AG04449 (cell line): ENCODE measurements at places on chromosomes 13 and 19.

DNA sequence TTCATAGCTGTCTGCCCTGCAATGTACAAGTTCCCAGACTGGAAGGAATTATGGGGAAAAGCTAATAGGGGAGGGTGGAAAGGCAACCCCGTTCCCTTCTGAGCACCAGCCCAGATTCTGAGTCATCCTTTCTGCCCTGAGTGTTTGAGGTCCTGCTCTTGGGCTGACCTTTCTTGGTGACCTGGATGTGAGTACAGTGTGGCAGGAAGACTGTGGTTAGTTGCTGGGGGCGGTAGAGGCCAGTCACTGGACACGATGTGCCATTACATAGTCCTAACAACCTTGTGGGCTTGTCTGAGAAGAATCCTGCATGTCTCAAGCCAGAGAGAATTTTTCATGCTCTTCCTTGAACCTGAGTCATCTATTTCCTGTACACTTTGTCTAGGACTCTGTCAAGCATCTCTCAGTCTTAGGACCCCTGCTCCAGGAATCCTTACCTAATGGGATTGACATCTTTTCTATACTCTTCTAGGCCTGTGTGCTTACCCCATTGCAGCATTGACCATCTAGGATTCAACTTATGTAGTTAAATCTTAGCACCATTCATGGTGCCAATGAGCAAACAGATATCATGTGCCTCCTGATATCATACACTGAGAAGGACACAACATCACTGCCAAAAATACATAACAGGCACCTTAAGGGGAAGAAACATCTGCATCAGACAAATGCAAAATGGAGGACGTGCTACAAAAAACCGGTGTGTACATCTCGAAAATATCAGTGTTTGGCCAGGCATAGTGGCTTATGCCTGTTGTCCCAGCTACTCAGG, 8.1 kb upstream of the ANGPTL4 start:
- DNase-seq: peak; percentile 75

- no peak for DNase-seq
These were observed 17.0 kb upstream of the PRR20A start for GRCh38 chr13:57123681-57124080.

- no peak for DNase-seq
These were observed 204.7 kb downstream of the SHISA2 start for GRCh38 chr13:25847145-25847544.

DNA sequence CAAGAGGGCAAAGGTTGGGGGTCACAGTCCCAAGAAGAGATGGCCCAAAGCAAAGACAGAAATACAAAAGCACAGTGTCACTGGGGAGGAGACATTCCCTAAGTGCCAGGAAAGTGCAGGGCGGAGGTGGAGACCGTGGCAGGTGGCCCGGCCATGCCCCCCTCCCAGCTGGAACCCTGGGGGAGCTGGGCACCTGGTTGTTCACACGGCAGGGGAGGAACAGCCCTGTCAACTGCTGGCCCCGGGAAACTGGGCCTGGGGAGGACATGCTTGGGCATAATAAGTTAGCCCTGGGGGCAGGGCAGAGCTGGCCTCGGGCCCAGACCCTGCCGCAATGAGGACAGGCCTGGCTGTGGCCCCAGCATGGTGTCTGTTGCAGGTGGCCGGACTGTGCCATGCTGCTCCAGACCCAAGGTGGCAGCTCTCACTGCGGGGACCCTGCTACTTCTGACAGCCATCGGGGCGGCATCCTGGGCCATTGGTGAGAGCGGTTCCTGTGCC, 7.4 kb downstream of the HPN start:
- no peak for DNase-seq

- DNase-seq: peak; percentile 19
These were observed 7.1 kb downstream of the PCDH9 start for GRCh38 chr13:67223024-67223423.

DNA sequence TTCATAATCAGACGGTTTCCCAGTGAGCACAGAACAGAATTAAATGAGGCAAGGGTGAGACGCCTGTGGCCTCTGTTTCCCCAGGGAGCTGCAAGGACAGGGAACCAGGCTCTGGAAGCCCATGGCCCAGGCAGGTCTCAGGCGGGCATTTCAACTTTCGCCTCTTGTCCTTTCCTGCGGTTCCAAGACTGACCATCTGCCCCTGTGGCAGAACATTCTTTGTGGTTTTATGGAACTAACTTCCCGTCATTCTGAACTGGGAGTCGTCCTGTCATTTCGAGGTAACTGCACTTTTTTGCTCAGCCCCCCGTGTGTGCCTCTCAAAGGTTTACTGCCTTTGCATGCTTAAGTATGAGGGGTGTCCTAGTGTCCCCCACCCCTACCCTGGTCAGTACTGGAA, 70.9 kb downstream of the KL start:
- no peak for DNase-seq

DNA sequence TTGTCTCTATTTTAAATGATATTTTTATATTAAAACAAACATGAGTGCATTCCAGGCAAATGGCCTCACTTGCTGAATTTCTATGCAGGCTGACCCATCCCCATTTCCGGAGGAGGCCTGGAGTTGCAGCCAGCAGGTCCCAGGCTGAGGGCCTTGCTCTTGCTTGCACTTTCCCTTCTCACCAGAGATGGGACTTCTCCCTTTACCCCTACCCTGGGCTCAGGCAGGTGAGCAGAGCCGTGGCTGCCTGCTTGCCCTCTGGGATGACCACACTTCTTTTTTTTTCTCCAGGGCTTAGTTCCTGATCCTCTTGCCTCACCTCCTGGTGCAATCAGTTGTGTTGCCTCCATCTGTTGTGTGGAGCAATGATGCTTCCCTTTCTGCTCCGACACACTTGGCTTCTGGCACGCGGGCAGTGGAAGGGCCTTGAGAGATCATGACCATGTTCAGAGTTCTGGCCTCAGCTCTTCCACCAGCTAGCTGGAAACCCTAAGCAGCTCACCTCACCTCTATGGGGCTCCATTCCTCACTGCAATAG, 11.1 kb upstream of the OLFM4 start:
- DNase-seq: no peak

- no peak for DNase-seq
These were observed 26.8 kb downstream of the RASA3 start for GRCh38 chr13:114105521-114106225.

DNA sequence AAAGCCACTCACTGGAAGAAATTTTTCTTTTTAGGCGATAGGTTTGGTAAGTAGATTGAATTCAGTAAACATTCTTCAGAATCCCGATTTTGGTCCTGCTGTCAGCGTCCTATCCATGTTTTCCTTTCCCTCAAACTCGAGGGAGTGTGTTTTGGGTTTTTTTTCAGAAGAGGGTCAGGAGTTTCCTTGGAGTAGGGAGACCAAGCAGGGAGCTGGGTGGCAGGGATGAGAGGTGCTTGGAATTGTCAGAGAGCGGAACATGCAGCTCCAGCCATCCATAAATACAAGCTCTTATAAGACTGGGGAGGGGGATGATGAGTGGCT, 1.6 kb upstream of the PCDH8 start:
- no peak for DNase-seq

GRCh38 chr13:66222127-66222526, 1008.0 kb downstream of the PCDH9 start:
- no peak for DNase-seq

DNA sequence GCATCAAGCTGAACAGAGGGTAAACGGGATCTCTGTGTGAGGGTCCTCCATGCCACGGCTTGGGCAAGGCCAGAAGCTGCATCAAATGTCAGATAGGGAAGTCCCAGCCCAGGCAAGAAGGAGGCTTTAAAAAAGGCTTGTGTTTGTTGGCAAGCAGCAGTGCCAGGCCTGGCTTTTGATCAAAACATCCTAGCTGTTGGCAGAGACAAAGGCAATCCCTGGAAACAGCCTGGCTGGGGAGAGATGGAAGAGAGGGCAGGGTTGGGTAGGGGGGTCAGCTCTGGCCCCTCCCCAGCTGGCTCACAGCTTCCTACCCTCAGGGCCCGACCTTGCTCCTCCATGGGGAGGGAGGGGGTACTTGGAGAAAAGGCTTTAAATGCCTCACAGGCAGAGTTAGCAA, 61.8 kb upstream of the KCTD15 start:
- DNase-seq: no peak

DNA sequence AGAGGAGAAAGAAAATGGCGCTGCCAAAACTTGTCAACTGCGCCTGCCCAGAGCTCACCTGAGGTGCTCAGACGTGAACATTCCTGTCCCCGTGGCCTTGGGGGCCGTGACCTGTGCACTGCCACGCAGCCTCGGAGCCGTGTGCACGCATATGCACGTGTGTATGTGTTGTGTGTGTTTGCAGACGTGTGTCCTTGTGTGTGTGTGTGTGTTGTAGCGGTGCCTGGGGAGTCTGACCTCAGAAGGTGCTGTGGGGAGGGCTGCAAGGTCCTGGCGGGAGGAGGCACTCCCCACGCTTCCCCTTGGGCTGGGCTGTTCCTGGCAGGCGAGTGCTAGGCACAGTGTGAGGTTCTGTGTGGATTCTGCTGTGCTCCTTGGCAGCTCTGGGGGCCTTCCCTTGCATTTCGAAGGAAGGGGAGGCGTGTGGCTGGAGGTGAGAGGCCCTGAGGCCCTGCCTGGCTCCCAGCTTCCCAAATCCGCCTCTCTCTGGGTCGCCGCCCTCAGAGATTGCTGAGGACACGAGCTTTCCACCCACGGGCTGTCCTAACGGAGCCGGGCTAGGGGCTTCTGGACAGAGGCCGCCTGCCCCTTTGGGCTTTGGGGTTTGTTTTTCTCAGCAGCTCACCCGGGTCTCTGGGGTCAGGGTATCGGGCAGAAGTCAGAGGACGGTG, 4.5 kb downstream of the BSG start:
- no peak for DNase-seq

- no peak for DNase-seq
These were observed 1363.1 kb upstream of the PRR20A start for GRCh38 chr13:55777612-55778011.

DNA sequence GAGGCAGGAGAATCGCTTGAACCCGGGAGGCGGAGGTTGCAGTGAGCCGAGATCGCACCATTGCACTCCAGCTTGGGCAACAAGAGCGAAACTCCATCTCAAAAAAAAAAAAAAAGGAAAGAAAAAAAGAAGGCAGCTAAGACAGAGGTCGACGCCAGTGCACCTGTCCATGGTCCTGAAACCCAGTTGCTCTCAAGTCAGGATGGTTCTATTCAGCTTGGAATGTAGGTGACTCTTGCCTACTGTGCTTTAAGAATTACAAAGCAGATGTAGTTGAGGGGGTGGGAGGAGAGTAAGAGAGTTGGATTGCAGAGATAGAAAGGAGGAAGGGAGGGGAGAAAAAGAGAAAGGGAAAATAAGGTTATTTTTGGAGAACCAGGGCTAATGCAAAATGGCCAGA, 18.7 kb downstream of the CACNG7 start:
- no peak for DNase-seq

DNA sequence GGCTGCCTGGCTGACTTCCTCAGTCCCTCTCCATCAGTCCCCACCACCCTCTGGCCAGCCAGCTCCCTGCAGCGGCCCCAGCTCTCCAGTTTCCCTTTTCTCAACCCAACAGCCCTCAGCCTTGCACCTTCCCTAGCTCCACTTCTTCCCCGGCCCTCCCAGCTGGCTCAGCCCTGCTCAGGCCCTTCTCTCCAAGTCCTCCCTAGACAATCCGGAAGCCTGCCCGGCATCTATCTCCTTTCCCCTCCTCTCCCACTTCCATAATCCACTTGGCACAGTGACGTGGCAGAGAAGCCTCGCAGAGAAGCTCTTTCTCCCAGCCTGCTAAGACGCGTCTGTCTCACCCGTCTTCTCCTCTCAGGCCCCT, 1.1 kb downstream of the UBXN6 start:
- DNase-seq: no peak

DNA sequence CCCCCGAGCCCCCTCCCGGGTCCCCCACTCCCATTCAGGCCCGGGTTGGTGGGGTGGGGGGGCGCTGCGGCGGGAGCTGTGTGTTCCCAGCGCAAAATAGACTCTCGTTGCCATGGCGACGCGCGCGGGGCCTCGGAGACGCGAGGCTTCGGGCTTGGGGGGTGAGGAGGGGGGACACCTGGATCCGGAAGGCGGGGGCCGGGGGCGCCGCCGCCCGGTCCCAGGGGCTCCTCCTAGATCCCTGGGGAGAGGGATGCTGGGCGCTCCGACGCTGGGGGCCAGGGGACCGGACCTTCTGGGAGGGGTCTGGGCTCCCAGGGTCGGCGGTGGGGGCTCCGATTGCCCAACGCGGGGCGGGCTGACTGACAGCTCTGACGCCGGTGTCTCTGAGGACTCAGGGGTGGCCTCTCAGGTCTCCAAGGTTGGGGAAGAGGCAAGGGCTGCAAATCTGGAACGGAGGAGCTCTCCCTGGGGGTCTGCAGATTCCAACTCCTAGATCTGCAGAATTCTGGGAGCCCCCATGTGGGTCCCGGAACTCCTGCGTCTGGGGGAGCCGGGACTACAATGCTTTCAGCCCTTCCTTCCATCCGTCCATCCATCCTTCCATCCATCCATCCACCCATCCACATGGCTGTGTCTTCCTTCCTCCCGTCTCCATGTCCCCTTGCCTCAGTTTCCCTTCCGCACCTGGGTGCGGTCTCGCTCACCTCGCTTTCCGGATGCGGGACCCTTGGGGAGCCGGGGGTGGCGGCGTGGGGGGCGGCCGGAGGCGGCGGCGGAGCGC, 9.1 kb upstream of the SHISA7 start:
- no peak for DNase-seq

DNA sequence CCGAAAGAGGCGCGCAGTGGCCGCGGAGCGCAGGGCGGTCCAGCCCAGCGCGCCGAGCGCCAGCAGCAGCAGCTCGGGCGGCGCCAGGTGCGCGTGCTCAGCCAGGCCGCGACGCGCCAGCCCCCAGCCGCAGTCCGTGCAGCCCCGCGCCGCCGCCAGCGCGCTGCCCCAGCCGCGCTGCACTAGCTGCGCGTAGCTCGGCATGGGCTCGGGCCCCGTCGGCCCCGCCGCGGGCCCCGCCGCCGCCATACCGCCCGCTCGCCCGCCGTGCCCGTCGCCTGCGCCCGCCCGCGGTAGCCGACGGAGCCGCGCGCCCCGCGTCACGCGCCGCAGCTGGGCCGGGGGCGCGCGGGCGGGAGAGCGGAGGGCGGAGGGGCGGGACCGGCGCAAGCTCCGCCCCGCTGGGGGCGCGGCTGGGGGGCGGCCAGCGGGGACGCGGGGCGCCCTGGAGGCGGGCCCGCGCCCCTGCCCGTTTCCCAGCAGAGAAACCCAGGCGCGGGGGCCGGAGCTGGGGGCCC, at the start of gene CERS1:
Gene CERS1, minus strand, starts transcription at position 335 of the 518 bp plus-strand sequence. Its CDS starts 86 bp downstream, at position 249.
- no peak for DNase-seq

- DNase-seq: peak; percentile 65
These were observed 26.7 kb upstream of the ISYNA1 start for GRCh38 chr19:18464646-18465045.

GRCh38 chr19:38193445-38193844, 30.6 kb downstream of the DPF1 start:
- no peak for DNase-seq

DNA sequence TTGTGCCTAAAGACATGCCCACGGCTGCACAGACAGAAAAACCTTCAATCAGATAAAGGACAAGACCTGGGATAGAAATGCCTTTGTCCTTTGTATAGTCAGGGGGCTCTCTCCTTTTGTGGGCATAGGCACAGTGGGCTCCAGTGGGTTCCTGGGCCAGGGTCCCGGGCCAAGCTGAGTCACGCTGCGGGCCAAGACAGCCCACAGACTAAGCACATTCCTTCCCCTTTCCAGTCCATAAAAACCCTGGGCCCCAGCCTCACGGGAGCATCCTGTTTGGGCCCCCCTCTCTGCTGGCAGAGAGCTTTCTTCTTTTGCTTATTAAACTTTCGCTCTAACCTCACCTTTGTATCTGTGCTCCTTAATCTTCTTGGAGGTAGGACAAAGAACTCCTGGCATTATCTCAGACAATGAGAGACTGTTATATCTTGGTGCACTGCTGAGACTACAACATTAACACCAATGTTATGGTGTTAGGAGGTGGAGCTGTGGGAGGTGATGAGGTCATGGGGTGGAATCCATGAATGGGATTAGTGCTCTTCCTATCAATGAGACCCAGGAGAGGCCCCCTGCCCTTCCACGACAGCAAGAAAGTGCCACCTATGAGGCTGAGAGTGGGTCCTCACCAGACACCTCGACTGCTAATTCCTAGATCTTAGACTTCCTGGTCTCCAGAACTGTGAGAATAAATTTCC, 20.8 kb upstream of the FBXL3 start:
- DNase-seq: no peak
